ENCODE measurements at places on chromosomes 1 and 21.
A peak's percentile ranks its signal among the peaks of the same experiment; 100 is the strongest.

DNA sequence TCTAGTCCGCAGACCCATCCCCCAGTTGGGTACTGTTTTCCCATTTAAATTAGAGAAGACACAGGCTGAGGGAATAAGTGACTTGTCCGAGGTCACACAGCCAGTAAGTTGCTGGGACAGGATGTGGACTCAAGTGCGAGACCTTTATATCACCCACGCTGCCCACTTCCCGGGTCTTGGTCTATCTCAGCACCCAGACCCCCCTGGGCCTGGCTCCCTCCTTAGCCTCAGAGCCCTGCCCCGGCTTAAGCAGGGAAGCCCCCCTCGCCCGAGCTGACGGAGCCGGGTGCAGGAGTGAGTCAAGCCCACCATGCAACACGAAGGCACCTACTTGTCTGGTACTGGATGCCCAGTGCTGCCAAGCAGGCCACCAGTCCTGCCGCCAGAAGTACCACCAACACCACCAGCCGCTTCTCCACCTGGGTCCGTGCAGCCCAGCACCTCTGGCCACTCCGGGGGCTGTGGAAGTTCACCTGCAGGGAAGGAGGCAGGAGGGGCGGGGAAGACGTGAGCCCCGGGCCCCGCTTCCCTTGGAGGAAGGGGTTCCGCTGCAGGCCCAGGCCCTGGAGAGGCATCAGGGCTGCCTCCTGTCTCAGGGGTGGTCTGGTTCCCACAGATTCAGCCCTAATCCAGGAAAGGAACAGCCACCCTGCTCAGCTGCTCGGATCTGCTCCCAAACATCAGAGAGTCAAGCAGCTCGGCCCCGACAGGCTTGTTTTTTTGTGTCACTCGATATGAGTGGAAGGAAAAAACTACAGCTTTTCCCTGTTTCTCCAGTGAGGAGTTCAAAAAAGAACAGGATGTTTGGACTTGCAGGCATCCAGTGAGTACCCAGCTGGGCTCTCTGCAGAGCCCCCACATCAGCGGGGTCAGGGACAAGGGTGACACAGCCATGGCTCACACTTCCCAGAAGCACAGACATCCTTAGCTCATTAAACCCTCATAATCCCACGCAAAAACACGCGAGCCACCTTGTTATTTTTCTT lies 11.1 kb downstream of the ECE1 start:
- peak; percentile 56 for DNase-seq

DNA sequence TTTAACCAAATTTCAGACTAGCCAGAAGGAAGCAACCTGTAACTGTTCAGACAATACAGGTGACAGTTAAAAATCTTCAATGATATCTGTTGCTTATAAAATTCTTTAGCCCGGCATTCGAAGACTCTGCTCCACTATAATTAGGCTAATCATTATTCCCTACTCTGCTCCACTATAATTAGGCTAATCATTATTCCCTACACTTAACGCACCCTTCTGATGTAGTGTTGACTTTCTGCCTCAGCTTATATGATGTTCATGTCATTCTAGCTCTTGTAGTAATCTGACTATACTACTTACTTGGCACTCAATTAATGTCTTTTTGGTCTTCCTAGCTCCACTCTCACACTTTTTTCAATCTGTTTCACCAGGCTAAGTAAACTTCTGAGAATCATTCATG lies 13.3 kb downstream of the TESK2 start:
- no peak for DNase-seq

DNA sequence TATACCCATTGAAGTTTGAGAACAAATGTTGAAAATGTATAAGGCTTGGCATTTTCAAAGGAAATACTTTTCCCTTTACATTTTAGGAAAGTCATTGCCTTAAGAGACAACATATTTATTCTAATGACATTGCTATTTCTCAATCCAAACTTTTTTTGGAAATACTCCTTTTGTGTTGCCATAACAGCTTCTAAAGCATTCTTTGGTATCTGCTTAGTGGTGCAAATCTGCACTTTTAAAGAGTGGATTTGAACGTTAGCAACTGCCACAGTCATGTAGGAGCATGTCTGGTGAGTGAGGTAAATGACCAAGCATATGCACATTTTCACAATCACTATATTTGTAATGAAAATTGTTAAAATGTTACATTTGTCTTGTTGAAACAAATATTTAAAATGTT lies 124.4 kb upstream of the GORAB start:
- DNase-seq: no peak

DNA sequence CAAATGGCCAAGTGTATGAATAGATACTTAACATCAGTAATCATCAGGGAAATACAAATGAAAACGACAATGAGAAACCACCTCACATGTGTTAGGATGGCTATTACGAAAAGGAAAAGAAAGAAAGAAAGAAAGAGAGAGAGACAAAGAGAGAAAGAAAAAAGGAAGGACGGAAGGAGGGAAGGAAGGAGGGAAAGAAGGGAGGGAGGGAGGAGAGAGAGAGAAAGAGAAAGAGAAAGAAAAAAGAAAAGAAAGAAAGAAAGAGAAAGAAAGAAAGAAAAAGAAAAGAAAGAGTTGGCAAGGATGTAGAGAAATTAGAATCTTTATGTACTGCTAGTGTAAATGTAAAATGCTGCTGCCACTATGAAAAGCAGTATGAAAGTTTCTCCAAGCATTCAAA lies 90.7 kb upstream of the DPT start:
- no peak for DNase-seq

DNA sequence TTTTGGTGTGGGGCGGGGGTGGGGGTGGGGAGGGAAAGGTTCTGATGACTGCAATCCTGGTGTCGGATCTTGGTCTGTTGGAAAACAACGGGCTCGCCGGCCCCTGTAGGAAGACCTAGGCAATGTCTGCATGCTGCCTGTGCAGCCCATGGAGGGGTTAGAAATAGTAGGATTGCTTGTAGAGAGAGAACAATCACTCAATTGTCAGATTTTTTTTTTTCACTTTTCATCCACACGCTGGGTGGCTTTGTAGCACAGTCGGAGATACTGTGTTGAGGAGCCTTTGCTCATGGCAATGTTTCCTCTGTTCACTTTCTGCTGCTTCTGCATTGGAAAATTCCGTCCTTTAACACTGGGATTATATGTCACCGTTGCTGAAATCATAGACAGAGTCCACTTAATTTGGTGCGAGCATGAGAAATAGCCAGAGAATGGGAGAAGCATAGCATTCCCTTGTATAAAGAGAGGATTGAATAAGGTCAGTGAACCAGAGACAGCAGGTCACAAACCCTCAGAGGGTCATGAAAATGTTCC lies 107.5 kb downstream of the MRPS6 start:
- no peak for DNase-seq

DNA sequence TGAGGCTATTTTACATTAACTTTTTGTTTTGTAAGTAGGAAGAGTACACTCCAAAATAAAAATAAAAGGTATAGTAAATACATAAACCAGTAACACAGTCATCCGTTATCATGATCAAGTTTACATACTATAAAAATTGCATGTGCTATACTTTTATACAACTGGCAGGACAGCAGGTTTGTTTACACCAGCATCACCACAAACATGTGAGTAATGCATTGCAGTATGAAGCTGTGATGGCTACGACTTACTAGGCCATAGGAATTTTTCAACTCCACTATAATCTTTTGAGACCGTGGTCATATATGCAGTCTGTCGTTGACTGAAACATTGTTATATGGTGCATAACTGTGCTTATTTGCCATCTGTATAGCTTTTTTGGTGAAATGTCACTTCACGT lies 106.2 kb downstream of the CENPF start:
- no peak for DNase-seq

DNA sequence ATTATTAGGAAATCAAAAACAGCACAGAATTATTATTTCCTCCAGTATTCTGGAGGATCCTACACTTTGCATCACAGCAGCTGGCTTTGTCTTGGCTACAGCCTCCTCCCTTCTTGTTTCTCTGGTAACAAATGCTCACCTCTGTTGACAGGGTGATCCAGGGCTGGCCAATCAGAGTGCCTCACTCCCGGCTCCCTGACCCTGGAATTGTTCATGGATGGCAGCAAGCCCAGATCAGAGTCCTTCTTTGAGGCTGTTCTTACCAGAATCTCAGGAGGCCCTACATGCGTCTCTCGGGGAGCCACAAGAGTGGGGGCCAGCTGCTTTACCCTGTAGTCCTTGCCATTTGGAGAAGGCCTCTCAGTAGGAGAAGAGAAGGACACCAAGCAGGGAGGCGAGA lies 48.4 kb upstream of the IGSF5 start:
- no peak for DNase-seq

- peak; percentile 55 for DNase-seq
Observed at GRCh38 chr1:41484402-41485241, at the start of gene EDN2. Gene EDN2 (minus strand): TSS chr1:41484683. CDS start chr1:41484601, 82 bp downstream.

GRCh38 chr1:6738987-6739676 lies 37.5 kb upstream of the DNAJC11 start:
- DNase-seq: peak; percentile 9

DNA sequence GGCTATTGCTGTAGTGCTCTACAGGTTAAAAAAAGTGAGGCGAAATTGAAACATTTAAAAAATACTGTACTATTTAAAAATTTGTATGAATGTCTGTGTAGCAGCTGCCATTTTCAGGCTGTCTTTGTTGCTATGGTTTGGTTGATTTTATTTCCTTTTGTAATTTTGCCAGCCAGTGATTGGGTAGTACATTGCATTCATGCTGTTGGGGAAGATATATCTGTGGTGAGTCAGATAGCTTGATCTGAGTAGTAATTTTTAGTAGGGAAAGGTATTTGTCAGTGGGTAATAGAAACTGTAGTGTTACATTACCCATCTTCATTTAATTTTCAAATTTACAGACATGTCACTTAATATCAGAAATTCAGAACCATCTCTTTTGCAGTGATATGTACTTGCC lies 15.0 kb downstream of the NFIA start:
- DNase-seq: no peak

- DNase-seq: no peak
Observed at GRCh38 chr1:54487571-54488050, 60.4 kb upstream of the ACOT11 start.

DNA sequence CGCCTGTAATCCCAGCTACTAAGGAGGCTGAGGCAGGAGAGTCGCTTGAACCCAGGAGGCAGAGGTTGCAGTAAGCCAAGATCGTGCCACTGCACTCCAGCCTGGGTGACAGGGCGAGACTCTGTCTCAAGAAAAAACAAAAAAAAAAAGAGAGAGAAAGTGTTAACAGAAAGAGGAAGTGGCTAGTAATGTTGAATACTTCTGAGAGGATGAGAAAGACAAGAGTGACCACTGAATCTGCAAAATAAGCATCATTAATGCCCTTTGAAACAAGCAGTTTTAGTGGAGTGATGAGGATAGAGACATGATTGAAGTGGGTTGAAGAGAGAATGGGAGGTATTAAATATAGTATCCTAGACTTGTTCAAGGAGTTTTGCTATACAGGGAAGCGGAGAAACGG lies 11.7 kb downstream of the MPZ start:
- no peak for DNase-seq

DNA sequence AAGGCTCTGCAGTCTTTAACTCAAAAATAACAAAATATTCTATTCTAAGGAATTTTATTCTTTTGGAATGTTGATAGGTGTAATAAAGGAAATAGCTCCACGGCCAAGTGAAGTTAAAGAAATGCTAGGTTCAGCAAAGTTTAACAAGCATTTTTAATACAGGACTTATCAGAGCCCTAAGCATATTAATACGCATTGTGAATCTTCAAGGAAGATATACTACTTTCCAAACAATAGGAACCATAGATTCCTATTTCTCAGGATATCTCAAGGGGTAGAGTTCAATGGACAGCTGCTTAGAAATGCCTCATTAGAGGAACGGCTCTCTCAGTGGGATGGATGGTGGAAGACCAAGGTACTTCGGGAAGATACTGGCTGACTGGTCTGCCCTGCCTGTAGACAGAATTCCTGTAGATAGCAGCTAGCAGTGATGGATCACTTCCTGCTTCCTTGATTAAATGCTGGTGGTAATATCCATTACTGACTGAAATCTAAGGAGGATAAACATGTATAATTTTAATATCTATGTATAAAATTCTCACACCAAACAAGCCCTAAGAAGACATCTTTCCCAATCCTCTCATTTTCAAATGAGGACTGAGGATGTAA lies 8.1 kb upstream of the LRRC8C start:
- no peak for DNase-seq

DNA sequence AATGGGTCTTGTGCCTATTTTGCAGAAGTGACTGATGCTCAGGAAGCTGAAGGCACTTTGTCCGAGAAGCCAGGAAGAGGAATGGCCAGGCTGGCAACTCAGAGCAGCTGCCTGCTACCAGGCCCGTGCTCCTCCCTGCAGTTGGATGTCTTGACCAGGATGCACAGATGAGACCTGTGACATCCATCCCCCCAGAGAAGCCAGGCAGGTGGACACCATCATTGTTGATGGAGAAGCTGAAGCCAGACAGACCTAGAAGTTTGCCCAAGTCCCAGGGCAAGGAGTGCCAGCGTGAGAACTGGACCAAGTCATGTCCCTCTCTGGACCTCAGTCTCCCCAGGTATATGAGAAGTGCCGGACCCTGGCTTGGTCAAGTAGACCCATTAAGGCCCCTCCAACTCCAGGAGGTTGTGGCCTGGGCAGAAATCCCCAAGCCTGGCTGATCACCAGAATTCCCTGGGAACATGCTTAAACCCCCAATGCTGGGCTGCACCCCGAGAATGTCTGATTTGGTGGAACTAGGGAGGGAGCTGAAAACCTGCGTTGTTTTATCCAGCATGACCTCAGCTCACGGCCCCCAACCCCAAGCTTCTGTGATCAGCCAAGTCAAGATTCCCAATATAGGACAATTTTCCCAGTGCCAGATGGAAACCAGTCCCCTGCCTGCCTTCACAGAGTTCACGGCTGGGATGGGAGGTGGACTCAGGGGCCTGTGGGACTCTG lies 82.4 kb downstream of the CAMK2N1 start:
- no peak for DNase-seq

GRCh38 chr1:28437924-28438699 lies 67.7 kb upstream of the RCC1 start:
- peak; percentile 90 for DNase-seq

GRCh38 chr1:3014050-3014440 lies 7.2 kb upstream of the ACTRT2 start:
- DNase-seq: peak; percentile 34

GRCh38 chr1:61221642-61222041 lies 139.3 kb downstream of the NFIA start:
- no peak for DNase-seq

- DNase-seq: no peak
Observed at GRCh38 chr1:193538003-193538354, 351.6 kb upstream of the B3GALT2 start.

Measured in aorta (tissue), 5 donors.